ENCODE measurements at places on chromosomes 2 and 18.

DNA sequence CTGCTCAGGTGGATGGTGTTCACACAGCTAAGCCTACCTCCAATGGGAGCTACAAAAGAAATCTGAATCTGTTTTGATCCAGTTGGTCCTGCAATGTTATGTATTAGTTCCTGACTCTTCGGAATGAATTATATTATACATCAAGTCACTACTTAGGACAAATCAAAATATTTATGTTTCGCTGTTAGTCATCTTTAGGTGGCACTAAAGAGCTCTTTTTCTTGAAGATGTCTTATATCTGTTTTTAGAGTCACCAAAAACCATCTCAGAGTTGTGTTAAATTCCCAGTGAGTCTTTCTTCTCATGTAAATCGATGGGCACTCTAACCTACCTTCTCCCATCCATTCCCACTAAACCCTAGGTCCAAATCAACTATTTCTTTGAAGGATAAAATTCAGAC is 2.2 kb downstream of the DNER start:
- DNase-seq = no peak

DNA sequence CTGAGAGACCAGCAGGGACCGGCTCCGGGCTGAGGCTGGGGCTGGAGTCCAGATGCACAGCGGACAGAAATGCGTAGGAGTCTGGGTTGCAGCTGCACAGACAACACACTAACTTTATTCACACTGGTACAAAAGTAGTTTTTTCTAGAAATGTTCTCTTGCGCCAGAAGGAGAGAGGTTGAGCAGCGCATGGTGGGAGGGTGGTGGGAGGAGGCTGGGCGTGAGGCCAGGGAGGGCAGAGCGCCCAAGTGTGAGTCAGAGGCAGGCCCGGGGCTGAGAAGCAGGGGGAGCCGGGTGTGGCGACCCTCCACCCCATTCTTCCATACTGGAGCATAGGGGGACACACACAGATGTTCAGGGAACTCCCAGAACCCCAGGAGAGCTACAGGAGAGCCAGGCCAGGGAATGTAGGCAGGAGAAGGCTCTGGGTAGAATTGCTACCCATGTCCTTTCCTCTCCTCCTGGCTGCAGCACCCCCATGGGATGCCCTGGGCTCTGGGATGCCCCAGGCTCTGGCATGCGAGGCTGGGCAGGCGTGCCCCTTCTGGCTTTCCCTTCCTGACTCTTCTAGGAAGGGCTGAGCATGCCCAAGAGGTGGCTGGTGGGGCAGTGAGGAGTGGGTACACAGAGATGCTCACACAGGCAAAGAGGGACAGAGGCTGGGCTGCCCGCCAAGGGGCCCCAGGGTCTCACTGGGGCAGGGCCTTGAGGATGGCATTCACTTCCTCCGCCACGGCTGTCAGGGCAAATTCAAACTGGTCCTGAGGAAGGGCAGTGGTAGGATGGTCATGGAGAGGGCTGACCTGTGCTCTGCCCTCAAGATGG is 10.6 kb downstream of the DNAJB2 start:
- no peak for DNase-seq

- DNase-seq = no peak
These were observed 192.4 kb downstream of the TWIST2 start for GRCh38 chr2:239040152-239040761.

DNA sequence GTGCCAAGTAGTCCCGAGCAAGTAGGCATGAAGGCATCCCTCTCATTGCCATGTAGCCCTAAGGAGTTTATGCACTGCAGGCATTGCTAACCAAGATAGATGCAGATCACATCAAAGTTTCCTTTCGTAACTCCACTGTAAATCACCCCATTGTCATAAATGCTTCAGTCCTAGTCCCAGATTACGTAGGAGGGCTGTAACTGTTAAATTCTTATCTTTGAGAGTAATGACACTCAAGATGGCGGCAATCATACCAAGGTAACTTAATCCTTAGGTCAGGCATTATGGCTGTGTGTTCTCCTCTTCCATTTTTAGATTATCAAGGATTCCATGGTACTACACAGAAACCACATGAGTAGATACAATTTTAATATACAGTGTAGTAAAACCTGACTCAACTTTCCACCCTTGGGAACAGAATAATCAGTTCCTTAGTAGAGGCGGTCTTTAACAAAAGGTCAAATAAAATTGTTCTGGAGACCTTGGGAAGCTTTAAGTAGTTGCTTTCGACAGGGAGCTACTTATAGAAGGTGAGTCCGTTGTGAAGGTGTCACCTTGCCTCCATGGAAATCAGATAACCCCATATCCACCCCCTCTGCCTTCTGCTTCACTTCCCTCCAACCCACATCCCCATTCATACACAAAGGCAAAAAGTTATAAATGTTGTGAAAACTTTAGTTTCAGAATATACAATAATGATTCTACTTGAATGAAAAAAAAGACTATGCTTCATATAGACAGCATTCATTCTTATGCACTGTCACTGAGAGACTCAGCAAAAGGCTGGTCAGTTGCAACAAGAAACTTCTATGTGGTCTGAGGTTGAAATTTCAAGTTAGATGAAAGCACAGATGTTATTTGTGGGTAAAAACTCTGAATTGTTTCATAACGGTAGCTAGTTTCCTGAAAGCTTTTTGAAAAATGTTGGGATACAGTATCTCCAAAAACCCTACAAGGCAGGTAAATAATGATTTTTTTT is 64.8 kb upstream of the GALNT5 start:
- no peak for DNase-seq
